ENCODE measurements at places on chromosomes 13 and 19.

- no peak for DNase-seq
Measured at GRCh38 chr13:105035092-105035491, 1500.4 kb downstream of the EFNB2 start.

DNA sequence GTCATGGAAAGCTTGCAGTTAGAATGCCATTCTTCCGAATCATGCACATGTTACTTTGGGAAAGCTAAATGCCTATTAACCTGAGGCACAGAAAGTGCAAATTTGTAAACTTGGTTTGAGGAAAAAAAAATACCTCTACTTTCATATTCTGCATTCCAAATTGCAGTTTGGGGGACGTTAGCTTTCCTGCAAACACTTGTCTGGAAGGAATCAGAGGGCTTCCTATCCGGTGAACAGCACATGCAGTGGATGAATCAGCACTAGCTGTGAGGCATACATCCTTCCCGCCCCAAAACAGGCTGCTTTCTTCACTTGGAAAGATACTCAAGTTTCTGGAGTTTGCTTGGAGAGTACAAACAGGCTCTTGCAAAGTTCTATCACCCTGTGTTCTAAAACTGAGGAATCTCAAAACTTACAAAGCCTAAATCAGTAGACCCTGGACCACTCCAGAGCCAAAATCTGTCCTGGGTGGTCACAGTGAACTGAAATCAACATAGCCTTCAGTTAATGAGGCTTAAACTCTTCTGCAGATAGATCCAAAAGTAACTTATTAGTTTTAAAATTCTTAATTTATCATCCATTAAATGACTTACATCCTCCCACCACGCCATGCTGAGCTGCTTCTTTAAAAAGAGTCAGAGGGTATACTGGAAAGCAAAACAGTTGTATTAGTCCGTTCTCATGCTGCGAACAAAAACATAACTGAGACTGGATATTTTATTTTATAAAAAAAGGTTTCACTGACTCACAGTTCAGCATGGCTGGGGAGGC lies 802.3 kb upstream of the ARGLU1 start:
- DNase-seq, result no peak

GRCh38 chr19:1582201-1582600 lies 10.5 kb downstream of the MBD3 start:
- DNase-seq, result no peak

GRCh38 chr13:31965361-31966066 lies 66.1 kb upstream of the FRY start:
- no peak for DNase-seq

- DNase-seq, result no peak
Measured at GRCh38 chr13:46874006-46874405, 22.8 kb downstream of the HTR2A start.

GRCh38 chr13:27593267-27593666 lies 27.1 kb downstream of the LNX2 start:
- DNase-seq, result no peak

DNA sequence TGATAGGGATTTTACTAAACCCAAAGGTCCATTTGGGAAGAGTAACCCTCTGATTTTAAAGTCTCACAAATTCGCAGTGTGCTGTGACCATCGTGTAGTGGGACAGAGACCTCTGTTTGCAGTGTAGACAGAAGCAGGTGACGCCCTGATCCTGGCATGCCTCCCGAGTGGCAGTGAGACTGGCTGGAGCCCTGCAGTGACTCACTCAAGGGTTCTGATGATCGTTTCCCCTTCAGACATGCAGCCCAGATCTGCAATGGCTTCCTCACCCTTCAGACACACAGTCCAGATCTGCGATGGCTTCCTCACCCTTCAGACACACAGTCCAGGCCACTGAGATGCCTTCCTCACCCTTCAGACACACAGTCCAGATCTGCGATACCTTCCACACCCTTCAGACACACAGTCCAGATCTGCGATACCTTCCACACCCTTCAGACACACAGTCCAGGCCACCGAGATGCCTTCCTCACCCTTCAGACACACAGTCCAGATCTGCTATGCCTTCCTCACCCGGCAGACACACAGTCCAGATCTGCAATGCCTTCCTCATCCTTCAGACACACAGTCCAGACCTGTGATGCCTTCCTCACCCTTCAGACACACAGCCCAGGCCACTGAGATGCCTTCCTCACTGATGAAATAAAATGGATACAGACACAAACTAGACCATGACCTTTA lies 125.2 kb downstream of the ATP11A start:
- DNase-seq, result no peak

GRCh38 chr13:37295071-37295470 lies 189.6 kb upstream of the CSNK1A1L start:
- no peak for DNase-seq

DNA sequence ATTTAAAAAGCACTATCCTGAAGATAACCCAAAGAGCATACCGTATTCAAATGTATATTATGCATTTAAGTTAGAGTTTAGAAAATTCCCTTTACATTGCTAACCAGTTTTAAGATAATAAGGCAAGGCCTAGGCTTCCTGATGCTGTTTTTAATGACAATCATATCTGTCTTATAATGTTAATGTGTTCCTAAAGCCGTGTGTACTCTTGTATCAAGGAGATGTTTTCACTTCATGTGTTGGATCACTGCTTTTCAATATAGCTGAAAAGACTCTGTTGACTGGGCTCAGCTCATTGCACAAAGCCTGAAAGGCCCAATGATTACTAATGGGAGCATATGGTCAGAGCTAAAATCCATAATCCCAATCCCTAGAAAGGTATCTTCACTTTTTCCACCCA lies 81.6 kb downstream of the DACH1 start:
- DNase-seq, result no peak

GRCh38 chr19:10694706-10695307 lies 6.4 kb upstream of the QTRT1 start:
- no peak for DNase-seq

DNA sequence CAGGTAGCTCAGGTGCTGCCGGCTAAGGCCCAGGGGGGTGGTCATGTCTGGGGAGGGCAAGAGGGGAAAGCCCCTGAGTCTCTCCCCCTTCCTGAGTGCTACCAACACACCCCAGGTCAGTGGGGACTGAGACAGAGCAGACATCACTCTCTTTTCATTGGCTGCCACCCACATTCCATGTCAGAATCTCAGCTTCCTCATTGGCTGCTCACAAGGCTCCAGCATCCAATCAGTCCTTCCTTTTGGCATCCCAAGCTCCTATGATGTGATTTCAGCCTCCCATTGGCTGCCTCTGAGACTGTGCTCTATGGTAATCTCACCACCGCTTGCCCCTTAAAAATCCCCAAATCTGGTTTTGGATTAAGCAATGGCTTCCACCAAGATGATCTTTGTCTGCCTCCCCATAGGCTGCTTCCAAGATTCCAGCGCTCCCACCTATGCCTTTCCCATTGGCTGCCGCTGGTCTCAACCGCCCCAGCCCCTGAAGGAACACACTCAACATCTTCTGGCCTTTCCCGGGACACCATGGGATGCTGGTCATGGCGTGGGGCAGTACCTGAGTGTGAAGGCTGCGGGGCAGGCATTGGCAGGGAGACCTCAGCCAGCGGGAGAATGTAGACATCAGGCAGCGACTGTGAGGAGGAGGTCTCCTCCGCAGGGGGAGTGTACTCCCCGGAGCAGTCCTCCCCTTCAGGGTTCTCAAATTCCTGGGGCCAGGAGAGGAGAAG lies 2.0 kb downstream of the LMTK3 start:
- DNase-seq, result no peak

GRCh38 chr19:8396563-8397203 lies 6.5 kb downstream of the RAB11B start:
- DNase-seq, result peak; percentile 85

- DNase-seq, result no peak
Measured at GRCh38 chr13:93861818-93862217, 617.7 kb downstream of the DCT start.

- DNase-seq, result no peak
Measured at GRCh38 chr19:44856421-44857083, 10.5 kb downstream of the NECTIN2 start.
